ENCODE measurements at places on chromosomes 4 and X. TPM values are rescaled to one million over a fixed set of nuclear protein-coding genes. Genes with fewer than 3 reads are reported as not detected.

The ARHGEF38 gene
- 2.7 TPM for polyA plus RNA-seq

The GUCY1A1 gene
- 6.1 TPM for polyA plus RNA-seq

The CCSER1 gene
- polyA plus RNA-seq = 1.2 TPM

The GLA gene
- polyA plus RNA-seq = 15.0 TPM

The HERC5 gene
- polyA plus RNA-seq = 3.7 TPM

The TRMT10A gene
- 5.1 TPM for polyA plus RNA-seq

The SYN1 gene
- polyA plus RNA-seq = 3.0 TPM

The CCDC158 gene
- polyA plus RNA-seq = 0.25 TPM

The EFNB1 gene
- 31.3 TPM for polyA plus RNA-seq

The TMPRSS11D gene
- not detected for polyA plus RNA-seq

The TXK gene
- 0.45 TPM for polyA plus RNA-seq

The GNRHR gene
- polyA plus RNA-seq = not detected

The SOWAHB gene
- 2.8 TPM for polyA plus RNA-seq

The EGFL6 gene
- polyA plus RNA-seq = 0.06 TPM

The PUDP gene
- 4.3 TPM for polyA plus RNA-seq

The EDNRA gene
- 3.2 TPM for polyA plus RNA-seq

Data from adipose tissue (tissue), 3 donors.